ENCODE measurements at places on chromosomes 6 and 20. TPM values are rescaled to one million over a fixed set of nuclear protein-coding genes. Genes with fewer than 3 reads are reported as not detected.

NR2E1 gene
- total RNA-seq: 11.1 TPM

PDE10A gene
- 213 TPM for total RNA-seq

ARMC12 gene
- total RNA-seq: not detected

ILRUN gene
- 37.1 TPM for total RNA-seq

GFRA4 gene
- total RNA-seq: not detected

MUCL3 gene
- not detected for total RNA-seq

CTAGE9 gene
- total RNA-seq: not detected

All from diencephalon (tissue), 1 donor.